ENCODE measurements at places on chromosomes 4 and X.

- DNase-seq, result no peak
These were observed 543.8 kb upstream of the SLIT2 start for GRCh38 chr4:19707876-19708275.

GRCh38 chrX:30302956-30303355, 6.2 kb downstream of the NR0B1 start:
- DNase-seq, result no peak

- no peak for DNase-seq
These were observed 118.2 kb upstream of the KLF8 start for GRCh38 chrX:56113785-56114436.

DNA sequence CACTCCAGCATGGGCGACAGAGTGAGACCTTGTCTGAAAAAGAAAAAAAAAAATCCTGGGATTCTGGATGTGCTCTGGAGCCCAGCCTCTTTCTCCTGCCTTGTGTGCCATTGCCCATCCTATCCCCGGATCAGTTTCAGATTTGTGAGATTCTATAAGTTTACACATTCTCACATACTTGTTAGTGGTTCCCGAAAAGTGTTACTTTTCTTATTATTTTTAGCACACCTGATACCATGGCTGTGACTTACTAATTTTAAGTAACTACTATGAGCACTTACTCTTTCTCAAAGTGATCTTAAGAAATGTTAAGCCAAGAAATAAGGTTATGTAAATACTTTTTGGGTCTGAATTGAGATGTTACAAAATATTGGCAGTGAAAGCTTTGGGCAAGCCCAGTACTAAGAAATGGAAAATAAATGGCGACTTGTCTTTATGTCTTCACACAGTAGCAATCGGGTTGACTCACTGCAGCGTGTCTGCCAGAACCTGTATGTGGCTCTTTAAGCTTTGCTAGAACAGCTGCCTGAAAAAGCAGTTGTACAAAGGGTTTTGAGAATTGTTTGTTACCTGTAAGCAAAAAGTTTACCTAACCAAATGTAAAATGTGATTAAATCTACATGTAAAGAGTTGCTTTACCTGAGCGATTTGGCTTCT, 118.7 kb downstream of the KLHL8 start:
- no peak for DNase-seq

DNA sequence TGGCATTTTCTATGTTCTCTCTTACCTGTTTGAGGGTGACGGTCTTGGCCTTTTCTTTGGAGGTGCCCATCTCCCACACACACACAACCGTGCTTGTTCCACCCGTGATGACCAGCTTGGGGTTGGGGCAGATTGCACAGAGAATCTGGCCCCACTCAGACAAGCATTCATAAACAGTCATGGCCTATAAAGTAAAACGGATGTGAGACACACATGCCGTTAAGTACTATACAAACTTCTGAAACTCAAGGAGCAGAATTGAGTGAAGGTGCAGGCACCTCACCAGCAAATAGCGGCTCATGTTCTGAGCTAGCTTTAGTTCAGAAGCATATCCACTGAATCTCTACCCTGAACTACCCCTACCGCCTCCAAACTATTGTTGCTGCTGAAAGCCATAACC, 107.6 kb downstream of the CDS1 start:
- DNase-seq, result no peak

GRCh38 chrX:150536455-150537116, 31.8 kb upstream of the MTM1 start:
- DNase-seq, result no peak

DNA sequence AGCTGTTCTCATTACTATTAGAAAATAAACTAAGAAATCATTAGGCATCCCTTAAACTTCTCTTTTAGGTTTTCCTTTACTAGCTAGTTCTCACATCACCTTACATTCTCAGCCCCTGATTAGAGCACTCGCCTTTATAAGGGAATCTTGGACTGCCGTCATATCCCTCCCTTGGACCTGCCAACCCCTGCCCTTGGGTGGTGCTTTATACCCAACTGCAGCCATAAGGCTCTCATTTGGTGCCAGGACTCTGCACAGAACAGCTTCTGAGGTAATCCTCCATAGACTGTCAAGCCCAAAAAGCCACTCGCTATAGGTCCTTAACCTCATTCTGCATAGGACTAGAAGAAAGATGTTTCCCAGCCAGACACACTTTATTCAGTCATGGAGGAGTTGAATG, 67.5 kb downstream of the NHSL2 start:
- no peak for DNase-seq

DNA sequence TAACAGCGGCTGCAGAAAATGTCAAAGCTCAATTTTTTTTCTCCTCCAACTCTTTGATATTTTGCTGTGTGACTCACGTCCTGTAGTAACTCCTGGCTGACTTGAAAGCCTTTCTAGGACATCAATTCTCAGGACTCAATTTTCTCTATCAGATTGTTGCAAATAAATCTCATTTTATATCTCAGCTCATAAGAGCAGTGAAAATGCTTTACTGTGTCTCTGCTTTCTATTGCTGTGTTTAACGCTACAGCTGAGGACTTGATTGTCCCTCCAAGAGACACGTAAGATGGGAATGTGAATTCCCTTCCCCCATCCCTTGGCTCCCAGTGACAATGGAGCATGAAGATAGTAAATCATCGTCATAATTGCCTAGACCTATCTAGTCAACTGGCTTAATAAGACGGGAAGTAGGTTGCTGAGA, 20.5 kb upstream of the CBR4 start:
- DNase-seq, result peak; percentile 27

DNA sequence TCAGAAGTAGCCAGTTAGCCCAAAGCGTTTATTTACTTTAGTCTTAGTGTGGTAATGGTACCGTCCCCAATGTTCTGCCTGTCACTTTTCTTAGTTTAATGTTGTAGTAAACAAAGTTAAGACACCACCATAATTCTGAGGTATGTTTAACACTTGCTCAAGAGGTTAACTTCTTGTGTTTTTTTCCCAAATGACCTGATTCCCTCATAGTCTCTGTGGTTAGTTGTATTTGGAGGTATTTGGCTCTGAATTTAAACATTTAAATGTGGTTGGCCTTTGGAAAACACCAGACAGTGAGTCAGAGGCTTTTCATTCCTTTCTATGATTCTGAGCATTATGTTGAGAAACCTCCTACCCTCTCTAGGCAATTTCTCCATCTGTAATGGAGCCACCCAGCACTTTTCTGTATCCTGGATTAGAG, 47.9 kb downstream of the CXCL1 start:
- DNase-seq, result peak; percentile 79

- DNase-seq, result peak; percentile 31
These were observed 126.6 kb downstream of the ASB9 start for GRCh38 chrX:15143050-15143824.

DNA sequence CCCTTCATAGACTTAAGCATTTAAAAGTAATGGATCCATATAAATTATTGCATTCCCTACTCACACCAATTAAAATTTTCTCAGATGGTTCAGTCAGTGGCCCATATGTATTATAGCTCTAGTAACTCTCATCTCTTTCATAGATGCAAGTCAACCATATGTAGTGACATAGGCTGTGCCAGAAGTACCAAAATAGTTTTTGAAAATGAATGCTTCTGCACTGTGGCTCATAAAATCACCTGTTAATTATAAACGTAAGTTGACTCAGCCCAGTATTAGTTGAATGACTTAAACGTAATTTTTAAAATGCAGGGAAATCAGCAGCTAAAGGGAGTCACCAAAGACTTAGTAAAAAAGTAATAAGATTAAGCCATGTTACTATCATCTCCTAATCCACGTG, 143.8 kb downstream of the PPARGC1A start:
- DNase-seq, result no peak

Data from GM03348 (cell line).